ENCODE measurements at places on chromosomes 13 and 19.
A peak's percentile ranks its signal among the peaks of the same experiment; 100 is the strongest.

GRCh38 chr19:57708641-57709361, at the start of gene ZNF154:
Gene ZNF154 (minus strand): TSS chr19:57709204. CDS start chr19:57708971, 233 bp downstream.
- peak; percentile 68 for DNase-seq

DNA sequence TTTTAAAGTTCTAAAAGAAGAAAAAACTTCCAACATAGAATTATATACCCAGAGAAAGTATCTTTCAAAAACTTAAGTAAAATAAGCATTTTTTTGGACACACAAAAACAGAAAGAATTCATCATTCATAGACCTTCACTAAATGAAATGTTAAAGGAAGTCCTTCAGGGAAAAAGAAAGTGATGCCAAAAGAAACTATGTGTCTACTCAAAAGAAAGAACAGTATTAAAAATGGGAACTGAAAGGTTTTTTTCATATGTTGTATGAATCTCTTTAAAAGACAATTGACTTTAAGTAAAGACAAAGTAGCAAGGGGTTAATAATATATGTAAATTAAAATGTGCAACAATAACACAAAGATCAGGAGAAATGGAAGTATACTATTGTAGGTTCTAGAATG, 96.5 kb downstream of the DHRS12 start:
- DNase-seq: no peak

DNA sequence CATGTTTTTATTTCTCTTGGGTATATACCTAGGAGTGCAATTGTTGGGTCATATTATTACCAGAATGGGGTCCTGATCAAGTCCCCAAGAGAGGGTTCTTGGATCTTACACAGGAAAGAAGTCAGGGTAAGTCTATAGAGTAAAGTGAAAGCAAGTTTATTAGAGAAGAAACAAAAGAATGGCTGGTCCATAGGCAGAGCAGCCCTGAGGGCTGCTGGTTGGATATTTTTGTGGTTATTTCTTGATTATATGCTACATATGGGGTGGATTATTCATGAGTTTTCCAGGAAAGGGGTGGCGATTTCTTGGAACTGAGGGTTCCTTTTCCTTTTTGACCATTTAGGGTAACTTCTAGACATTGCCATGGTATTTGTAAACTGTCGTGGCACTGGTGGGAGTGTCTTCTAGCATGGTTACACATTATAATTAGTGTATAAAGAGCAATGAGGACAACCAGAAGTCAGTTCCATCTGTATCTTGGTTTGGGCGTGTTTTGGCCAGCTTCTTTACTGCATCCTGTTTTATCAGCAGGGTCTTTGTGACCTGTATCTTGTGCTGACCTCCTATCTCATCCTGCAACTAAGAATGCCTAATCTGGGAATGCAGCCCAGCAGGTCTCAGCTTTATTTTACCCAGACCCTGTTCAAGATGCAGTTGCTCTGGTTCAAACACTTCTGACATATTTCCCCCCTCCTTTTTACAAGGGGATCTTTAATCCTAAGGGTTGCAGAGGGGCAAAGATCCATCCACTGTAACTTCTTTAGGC, 41.1 kb downstream of the CEACAM1 start:
- no peak for DNase-seq

DNA sequence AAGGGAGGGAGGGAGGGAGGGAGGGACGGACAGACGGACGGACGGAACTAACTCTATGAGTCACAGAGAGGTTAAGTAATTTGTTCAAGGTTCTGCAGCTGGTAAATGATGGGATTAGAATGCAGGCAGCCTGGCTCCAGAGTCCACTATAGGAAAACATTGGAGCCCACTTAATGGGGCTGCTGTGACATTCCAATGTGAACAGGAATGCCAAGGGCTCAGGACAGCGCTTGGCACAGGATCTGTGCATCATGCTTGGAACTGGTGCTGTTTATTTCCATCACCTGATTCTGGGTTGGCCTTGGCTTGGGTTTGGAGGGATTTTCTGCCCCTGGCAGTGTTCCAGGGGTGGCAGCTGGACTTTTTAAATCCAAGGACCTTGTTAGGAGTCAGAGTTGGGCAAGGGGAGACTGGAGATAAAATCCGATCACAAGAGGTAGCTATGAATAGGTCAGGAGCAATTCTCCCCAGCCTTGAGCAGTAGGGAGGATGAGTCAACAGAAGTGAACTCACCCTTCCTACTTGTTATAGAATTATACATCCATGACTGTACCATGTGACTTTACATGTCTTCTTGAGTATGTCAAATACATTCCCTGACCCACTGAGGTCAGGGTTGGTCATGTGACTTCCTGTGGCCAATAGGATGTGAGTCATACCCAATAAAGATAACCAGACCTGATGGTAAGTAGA, 7.8 kb upstream of the HIF3A start:
- peak; percentile 99 for DNase-seq

DNA sequence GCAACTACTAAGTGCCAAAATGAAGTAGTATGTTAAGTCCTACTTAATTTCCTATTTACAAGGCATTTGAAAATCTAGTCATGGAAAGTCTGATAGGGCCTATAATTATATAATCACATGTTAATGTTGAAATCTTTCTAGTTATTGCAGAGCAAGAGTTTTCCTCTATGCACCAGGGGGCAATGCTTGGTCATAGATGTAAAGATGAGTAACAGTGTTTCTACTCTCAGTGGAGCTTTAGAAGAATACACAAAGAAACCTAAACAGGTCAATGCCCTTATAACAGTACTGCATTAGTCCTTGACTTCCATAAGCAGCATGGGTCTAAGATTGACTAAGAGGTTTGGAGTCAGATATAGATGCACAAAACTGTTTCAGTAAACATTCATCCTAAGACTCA, 218.7 kb downstream of the KCTD12 start:
- peak; percentile 87 for DNase-seq

DNA sequence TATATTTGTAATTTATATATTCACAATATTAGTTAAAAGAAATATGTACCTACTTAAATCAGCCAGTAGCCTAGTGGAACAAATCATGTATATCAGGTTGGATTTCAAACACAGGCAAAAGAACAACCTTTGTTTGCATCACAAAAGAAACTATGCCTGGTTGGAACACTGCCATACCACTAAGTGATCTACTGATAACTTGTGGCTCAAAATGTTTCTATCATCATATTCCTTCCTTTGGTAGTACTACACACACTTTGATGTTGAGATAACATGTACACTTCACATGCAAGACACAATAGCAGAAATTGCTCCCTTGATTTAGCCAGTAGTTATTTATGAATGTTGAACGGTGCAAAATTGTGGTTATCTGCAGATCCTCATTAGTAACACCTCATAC, 146.0 kb upstream of the GPC6 start:
- DNase-seq: peak; percentile 36

GRCh38 chr13:33197541-33197971, 88.0 kb downstream of the STARD13 start:
- no peak for DNase-seq

DNA sequence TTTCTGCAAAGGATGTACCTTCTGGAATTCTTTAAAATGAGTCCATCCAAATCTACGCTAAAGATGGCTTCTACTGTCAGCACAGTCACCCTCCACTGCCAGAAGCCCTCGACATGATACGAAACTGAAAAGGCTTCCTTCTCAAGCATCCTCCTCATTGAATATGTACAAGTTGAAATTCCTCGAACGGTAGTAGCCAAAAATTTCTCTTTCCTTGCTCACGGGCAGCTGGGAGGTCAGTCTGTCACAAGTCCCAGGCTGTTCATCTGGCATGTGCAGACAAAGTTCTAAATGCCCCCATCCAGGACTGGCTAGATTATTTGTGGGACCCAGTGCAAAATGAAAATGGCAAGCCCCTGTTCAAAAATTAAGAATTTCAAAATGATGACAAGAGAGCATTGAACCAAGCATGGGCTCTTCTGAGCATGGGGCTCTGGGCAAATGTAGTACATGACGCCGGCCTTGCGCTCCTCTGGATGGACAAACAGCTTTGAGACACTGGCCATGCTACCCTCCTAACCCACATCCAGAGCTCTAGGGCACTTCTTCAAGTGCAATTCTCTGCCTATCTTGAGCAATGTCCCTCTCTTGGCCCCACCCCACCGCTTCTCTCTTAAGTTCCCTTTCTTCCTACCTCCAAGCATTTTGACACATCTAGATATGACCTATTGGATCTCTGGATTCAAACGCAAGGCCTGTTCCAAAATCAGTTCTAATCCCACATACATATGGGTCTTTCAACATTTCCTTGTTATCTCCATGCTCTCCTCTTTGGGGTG, 78.9 kb upstream of the FLT1 start:
- no peak for DNase-seq

- no peak for DNase-seq
Measured at GRCh38 chr19:11390933-11391680, 7.0 kb upstream of the EPOR start.

GRCh38 chr19:19077103-19077502, 13.3 kb downstream of the SLC25A42 start:
- DNase-seq: no peak
